ENCODE measurements at places on chromosomes 2 and 18.

DNA sequence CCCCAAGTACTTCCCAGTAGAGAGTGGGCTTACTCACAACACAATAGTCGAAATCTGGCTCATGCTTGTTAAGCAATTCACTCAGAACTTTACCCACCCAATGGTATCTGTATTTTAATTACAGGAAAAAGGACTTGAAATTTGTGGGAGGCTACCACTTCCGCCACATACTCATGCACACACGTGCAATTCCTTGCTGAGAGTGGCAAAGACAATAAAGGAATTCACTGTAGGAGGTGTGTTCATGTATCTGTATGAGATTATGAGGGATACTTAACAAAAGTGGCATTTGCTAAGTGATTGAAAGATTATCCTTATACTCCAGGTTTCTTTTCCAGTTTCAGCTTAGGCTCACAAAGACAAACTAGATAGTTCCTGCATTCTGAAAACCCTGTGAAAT is 14.9 kb upstream of the LYPD6 start:
- no peak for DNase-seq

GRCh38 chr2:55843096-55843993 is 80.2 kb downstream of the EFEMP1 start:
- DNase-seq, result no peak

DNA sequence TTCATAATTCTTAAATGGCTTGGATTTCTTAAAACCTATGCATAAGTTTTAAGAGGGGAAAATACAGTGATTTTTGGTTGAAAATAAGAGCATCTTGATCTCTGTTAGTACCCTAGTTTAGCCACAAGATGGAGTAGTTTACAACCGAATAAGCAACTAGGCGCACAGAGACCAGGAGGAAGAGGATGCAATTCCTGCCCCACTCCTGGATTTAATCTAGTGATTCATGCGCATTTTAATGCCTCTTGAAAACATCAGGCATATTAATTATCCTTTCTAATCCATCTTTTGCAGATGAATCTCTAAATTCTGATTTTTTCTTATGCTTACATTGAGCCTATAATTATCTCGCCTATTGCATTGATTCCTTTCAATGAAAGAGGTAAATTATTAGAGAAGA is 76.7 kb downstream of the MRPS9 start:
- DNase-seq, result peak; percentile 55

GRCh38 chr18:57640749-57641148 is 19.1 kb upstream of the NARS1 start:
- no peak for DNase-seq

DNA sequence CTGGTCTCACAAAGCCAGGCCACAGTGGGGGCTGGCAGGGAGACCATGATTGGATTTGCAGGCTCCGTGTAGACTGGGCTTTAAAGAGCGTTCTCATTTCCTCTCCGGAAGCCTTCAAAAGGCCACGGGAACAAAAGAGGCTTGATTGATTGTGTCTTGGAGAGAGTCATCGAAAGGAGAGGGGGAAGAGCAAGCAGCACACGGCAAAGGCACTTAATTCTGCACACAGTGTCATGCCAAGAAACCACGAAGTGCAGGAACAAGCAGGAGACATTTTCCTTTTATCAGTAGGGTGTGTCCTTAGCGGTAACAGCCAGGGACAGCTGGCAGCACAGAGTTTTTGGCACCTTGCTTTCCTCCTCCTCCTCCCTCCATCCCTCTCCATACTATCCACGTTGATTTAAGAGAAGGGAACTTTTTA is 47.7 kb downstream of the GLI2 start:
- no peak for DNase-seq

- DNase-seq, result no peak
These were observed 228.9 kb downstream of the BCL11A start for GRCh38 chr2:60324536-60324935.

GRCh38 chr2:142724713-142725349 is 152.6 kb upstream of the KYNU start:
- no peak for DNase-seq

- DNase-seq, result no peak
These were observed 86.1 kb upstream of the PNPT1 start for GRCh38 chr2:55779459-55780421.

DNA sequence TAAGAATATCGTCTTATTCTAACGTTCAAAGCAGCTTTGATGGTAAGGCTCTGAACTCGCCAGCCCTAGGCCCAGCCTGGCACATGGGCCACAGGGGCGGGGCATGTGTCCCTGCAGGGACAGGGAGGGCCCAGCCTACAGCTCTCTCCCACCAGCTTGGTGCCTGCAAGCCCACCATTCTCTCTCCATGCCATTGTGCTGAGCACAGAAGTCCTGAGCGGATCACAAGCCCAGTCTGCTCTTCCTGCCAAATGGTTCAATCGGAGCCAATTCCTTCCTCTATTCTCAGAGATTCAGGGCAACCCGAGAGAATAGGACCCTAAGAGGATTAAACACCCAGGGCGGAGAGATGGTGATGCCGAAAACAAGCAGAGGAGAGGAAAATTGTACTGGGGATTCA is 50.3 kb upstream of the APCDD1 start:
- no peak for DNase-seq

DNA sequence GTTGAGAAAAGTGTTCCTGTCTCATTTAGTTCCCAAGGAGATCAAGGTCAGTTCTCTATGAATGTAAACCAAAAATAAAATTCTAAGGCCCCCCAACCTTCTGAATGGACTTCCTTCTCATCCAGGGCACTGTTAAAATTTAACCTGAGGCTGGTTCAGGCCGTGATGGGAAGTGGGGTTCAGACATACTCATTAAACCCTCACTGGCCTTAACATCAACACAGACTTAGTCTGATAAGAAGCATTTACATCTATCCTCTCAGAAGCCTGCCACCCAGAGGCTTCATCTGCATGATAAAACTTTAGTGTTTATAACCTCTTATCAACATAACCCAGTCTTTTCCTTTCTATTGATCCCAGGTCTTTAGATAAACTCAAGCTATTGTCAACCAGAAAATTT is 22.4 kb downstream of the ITSN2 start:
- DNase-seq, result no peak

DNA sequence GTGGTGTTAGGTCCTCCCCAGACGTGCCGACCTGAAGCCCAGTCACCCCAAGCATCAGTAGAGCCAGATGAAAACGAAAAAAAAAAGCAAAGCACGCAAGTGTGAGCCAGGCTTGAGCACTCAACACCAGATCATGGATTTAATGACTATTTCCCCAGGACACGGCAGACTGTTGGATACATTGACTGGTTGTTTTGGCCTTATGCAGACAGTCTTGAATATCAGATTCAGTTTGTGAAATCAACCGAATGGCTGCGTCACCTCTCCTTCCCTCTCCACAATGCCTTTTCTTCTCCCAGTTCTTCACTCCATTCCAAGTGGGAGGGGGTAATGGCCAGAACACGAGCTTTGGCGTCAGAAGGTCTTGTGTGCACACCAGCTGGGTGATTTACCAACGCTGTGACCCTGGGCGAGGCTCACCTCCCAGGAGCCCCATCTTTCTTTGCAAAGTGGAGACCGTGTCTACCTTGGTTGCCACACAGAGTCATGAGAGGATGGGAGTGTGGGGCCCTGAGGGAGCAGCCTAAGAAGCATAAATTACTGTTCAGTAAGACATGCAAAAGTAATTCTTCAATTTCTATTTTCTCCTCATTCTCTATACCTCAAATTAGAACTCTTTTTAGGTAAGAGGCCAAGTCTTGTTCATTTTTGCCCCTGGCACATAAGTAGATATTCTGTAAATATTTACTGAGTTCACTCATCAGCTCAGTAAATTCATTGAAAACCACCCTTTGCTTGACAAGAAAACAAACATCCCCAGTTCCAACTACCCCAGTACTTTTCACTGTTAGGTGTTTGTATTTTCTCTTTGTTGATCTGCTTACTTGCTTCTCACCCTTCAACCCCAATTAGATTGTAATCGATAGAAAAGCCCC is 181.1 kb upstream of the COPS8 start:
- DNase-seq, result no peak

DNA sequence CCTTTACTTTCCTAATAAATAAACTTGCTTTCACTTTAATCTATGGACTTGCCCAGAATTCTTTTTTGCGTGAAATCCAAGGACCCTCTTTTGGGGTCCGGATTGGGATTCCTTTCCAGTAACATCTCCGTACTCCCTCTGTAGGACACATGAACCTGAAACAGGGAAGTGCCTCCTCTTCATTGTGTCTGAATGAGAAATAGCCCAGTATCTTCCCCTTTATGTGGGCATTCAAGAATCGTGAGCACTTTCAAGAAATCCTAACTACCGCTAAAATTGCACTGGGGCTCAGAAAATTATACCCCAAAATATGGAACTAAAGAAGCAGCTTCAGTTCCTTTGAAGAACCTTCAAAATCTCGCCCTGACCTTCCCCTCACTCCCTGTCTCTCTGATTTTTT is 7.8 kb upstream of the POMC start:
- no peak for DNase-seq

DNA sequence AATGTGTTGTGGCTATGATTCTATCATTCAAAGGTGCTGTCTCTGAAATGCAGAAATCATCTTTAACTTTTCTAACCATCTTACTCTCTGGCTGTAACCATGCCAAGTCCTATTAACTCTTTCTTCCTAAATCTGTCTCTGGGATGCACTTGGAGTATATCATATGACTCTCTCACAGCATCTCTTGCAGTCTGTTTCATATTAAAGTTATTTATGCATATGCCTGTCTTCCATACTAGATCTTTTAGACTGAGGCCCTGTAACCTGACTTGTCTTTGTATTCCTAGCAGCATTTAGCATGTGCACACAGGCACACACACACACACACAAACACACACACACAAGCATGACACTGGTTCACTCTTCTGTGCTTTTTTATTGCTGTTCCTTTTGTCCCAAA is 320.6 kb downstream of the ETAA1 start:
- DNase-seq, result no peak

DNA sequence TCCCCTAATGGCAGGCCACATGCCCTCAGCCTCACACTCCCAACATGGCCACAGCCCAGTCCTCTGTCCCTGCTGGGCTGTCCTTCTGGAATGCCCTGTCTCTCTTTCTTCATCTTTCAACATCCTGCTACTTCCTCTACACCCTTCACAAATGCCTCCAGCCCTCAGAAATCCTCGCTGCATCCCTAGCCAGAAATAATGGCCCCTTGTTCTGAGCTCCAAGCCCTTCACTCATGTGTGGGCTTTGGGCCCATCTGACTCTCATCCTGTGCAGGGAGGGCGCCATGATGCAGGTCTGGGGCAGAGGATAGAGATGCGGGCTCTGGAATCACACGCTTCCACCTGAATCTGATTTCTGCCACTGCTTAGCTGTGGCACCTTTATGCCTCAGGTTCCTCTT is 181.9 kb downstream of the TNS1 start:
- no peak for DNase-seq

DNA sequence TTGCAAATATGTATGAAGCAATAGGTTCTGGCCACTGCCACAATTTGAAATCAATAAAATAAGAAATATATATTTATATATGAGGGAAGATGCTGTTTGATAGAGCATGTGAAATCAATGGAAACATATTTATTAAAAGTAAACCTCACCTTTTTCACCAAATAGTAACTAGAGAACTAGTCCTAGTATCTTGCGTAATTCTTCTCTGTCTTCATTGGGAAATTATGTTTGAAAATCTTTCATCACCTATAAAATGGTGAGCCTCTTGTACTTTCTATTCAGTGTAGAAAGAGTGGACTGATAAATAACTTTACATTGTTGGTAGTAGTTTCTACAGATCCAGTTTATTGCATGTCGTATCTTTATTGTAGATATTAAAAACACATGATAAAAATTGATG is 103.0 kb downstream of the CD226 start:
- no peak for DNase-seq

DNA sequence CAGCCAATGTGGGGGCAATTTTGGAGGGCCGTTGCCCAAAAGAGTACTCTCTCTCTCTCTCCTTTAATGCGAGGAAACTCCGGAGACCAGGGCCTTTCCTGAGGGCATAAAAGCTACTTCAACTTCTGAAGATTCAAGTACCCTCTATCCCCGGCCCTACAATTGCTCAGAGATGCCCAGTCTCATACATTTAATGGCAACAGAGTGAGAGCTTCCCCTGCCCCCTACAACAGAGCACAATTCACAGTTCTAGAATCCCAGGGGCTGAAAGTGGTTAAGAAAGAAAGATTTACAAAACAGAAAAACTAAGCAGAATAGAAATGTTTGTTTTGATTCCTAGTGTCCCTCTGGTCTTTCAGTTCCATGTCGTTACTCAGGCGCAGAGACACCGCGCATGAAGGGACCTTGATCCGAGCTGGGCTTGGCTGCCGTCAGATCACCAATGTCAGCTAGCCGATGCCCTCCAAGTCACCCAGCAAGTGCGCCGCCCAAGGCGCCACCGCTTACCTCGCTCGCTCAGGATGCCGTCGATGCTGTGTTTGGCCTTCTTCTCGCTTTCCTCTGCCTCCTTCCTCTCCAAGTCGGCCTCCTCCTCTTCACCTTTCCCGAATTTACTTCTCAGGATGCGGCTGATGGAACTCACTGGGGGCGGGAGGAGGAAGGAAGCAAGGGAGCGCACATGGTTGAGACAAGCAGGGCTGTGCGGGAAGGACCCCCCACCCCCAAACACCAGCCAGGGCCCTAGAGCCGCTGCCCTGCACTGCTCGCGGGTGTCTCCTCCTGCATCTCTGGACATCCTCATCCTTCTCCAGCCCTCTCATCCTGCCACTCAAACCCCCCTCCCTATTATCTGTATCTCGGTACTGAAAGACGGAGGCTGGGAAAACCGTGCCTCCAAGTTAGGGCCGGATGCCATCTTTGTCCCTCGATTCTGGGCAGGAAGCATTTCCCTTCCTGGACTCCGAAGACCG is 4.9 kb downstream of the PAX3 start:
- DNase-seq, result no peak

GRCh38 chr2:29751390-29751789 is 170.0 kb downstream of the ALK start:
- DNase-seq, result no peak

DNA sequence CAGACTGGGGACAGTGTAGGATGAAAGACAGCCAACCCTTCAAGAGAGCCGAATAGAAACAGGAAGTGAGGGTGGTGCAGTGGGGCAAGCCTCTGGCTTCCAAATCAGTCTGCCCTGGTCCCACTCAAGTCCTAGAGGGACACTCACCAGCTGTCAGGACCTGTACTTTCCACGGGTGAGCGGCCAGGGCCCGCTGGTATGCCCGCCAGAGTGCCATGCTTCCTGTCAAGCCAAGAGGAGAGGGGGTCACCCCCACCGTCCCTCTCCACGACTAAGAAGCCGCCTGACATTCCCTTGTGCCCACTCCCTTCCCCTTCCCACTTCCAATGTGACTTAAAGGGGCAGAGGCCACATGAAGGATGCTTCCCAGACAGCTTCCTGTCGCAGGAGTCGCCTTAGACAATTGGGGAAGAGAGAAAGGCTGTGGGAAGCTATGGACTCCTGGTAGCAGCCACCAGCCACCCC is 564 bp downstream of the MPV17 start:
- peak; percentile 58 for DNase-seq

- no peak for DNase-seq
These were observed 232.9 kb upstream of the ID2 start for GRCh38 chr2:8448824-8449556.

DNA sequence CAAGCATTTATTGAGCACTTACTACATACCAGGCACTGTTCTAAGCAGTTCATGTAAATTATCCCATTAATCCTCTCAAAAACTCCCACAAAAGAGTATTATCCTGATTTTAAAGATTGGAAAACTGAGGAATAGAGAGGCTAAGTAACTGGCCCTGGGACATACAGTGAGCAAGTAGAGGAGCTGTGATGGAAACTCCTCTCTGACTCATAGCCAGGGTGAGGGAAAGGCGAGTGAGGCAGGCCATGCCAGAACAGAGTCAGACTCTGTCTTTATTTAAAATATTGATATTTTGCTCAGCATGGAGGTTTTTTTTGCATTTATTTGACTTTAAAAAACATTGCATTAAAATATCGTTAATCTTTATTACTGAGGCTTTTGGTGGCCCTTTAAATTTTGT is 208.0 kb downstream of the LOXHD1 start:
- DNase-seq, result no peak

Measured in germinal center (tissue), 1 donor.